T-helper 2 cell (primary cell): ENCODE measurements at places on chromosomes 1 and 21.

GRCh38 chr1:98421085-98421435 is 240.5 kb upstream of the SNX7 start:
- no peak for DNase-seq

DNA sequence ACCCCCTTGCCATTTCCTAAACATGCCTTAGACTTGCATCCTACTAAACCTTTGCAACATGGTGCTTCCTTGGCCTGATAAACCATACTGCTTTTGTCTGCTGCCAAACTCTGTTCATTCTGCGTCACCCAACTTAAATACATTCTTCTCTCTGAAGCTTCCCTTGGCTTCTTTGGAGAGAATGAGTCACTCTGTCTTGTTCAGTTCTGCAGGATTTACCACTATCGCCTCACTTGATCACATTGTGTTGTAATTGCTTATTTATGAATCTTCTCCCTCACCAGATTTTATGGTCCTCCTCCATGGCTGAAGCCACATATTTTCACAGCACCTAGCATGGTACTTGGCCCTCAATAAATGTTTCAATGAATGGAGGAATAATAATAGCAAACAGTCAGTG is 21.7 kb upstream of the TUT4 start:
- DNase-seq, result no peak

- peak; percentile 84 for DNase-seq
Measured at GRCh38 chr1:192550922-192551534, 24.5 kb upstream of the RGS1 start.

DNA sequence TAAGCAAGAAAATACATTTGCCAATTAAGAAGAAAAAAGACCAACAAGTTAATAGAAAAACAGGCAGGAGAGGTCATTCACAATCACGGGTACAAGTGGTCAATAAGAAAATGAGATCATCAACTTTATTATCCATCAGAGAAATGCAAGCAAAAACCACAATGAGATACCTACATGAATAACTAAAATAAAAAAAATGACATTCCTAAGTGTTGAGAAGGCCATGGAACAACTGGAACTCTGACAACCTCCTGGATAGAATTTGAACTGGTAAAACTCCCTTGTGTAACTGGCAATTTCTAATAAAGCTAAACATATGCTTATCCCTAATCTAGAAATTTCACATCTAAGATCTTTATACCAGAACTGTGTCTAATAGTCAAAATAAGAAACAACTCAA is 135.4 kb upstream of the BACE2 start:
- DNase-seq, result no peak

DNA sequence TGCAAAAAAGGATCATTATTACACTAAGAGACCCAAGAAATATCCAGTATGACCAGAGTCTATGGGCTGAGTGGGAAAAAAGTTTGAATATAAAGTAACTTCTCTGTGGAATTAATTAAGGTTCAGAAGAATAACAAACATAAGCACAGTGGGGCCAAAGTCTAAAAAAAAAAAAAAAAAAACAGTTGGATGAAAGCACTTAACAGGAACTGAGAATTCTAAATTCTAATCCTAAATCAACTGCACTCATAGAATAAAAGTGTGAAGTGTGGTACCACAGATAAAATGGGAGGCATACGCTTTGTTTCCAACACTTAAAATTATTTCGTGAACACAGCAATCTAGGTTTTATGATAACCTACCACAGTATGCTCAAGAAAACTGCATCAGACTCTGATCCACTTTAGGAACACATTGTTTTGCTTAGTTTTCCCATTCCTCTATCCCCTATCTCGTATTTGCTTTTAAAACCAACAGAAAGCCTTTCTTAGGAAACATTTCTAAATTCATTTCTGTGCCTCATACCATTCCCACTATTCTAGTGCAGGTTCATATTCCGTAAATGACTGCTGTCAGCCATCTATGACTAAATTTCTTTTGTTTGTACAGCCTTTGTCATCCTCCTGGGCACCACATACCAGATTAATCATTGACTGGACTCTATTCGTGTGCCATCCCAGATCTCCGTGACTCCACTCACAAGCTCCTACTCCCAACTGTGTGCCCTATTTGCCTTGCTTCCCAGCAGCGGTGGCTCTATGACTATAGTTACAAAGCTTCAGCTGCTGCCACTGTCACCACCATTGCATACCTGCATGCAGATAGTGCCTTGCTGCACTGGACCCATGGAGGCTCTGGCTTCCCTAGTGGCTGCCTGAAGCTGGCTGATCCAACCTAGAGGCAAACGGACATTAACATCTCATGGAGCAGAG is 24.9 kb downstream of the CHML start:
- no peak for DNase-seq

DNA sequence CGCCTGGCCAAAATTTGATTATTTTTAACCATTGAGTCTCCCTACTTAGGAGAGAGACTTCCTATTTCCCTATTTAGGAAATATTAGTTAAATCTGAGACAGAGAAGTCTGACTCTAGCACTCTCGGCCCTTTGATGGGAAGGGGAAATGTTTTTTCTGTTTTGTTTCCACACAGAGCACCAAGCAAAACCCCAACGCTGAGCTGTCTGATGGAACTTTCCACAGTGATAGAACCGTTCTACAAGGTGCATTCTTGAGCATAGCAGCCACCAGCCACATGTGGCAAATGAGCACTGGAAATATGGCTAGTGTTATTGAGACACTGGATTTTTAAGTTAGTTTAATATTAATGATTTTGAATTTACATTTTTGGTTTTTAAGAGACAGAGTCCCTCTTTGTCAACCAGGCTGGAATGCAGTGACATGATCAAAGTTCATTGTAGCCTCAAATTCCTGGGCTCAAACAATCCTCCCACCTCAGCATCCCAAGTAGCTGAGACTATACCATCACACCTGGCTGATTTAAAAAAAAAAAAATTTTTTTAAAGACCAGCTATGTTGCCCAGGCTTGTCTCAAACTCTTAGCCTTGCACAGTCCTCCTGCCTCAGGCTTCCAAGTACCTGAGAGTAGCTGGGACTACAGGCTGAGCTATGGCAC is 77.3 kb upstream of the GALNT2 start:
- DNase-seq, result no peak

DNA sequence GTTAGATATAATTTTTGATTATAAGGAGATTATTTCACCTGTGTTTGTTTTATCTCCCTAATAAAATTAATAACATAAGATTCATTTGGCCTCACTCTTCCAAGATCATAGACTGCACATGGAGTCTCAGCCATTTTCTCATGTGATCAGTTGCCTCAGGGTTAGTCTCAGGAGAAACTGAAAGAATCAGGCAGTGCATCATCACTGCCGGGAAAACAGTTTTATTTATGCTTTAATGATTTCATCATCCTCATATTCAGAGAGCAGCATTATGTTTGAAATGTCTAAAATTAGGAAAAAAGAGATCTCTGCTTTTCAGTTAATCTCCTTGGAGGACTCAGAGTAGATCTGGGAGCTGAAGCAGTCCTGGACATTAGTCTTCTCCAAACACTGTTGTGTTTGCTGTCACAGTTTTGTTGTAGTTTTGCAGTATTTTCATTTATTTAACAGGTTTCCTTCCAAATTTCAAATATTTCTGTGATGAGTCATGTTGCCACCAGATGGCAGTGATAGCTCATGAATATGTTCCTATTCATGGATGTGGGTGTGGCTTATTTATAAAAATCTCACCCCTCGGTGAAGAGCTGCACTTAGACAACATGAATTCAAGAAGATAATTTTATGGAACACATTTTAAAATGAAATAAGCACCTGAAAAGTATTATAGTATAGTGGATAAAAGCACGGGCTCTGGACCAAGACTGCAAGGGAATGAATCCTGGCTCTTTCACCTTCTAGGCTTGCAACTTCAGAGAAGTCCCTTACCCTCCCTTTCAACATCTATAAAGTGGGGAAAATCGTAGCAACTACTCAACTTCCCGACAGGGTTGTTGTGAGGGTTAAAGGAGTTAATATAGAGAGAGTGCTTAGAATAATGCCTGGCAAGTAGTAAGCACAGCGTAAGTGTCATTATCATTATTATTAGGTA is 31.2 kb downstream of the CHD1L start:
- DNase-seq, result no peak

DNA sequence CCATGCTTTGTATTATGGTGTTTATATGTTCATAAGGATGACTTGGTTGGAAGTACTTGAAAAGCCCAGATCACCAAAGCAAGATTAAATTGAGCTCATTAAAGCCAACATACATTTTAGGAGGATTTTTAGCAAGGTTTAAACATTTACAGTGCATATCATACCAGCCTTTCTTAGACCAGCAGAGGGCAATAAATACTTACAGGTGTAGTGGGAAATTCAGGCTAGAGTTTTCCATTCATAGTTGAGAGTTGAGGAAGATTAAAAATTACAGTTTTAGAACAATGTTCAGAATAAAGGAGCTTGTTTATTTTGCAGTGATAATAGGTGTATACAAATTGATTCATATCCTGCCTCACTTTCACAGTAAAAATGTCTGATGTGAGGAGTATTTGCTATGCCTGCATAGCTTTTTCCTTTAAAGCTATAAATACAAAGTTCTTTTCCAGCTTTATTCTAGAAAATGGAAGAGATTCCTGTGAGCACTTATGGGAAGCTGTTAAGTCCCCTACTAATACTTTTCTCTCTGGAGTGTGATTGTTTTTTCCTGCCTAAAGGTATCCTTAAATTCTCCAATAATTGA is 35.3 kb downstream of the DTL start:
- DNase-seq, result no peak

DNA sequence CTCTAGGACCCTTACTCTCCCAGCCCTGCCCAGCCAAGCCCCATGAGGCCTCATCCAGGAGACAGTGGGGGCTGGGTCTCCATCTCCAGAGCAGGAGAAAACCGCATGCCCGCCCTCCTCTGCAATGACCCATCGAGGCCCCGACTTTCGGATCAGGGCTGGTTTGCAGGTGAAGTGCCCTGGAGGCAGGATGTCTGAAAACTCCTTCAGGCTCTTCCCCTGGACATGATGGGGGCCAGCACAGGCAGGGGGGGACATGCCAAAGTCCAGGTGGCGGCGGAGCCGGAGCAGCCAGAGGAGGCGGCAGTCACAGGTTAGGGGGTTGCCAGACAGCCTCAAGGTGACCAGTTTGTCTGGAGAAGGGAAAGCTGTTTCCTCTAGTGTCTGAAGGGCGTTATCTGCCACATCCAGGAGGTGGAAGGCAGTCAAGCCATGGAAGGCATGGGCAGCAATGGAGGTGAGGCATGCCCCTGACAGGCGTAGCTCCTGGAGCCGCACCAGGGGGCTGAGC is 3.9 kb downstream of the LINGO4 start:
- no peak for DNase-seq

- no peak for DNase-seq
Measured at GRCh38 chr1:16233431-16233830, 3.6 kb downstream of the CPLANE2 start.

- no peak for DNase-seq
Measured at GRCh38 chr1:10969267-10969970, 43.0 kb upstream of the TARDBP start.

DNA sequence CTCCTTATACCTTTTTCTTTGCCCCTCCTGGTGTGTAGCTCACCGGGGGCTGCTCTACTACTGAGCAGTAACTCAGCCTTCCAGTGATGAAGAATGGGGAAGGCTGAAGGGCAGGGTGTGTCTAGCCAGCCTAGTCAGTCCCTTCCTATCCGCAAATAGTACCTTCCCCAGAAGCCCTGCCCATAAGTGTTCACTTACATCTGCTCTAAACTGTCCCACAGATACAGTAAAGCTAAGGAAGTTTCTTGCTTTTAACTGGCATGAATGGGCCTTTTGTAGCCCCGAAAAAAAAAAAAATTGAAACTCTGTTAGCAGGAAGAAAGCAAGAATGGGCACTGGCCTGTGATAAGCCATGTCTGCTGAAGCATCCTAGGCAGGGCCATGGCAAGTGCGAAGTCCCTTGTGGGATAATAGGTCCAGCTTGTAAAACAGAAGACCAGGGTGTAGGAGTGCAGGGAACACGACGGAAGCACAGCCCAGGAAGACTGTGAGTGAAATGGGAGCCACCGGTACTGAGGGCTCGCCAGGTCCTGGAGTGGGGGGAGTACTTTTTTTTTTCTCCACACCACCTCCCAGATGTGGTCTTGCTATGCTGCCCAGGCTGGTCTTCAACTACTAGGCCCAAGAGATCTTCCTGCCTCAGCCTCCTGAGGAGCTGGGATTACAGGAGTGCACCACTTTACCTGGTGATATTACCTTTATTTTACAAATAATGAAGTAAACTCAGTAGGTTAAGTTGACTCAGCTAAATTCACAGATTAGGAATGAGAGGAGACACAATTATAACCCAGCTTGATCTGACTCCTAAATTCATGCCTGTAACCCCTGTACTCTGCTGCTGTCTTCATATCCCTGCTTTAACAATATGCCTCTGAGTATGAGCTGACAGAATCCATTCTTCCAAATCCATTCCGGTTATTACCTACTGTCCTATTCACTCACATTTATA is 347.5 kb downstream of the SMYD3 start:
- no peak for DNase-seq

DNA sequence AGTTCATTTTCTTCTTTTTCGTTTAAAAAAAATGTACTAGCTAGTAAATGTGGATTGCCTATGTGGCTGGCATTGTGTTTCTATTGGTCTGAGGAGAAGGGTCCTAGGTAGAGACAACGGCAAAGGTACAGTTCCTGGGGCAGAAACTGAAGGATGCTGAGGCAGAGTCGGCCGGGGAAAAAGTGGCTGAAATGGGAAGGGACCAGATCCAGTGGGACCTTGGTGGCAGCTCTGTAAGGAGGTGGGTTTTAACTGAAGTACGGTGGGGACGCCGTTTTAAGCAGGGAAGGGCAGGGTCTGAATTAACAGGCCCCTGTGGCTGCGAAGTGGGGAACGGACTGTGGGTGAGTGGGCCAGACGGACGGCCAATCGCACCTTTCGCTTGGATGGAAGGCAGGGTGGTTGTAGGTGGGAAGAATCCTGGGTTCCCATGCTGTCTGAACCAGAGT is 420 bp upstream of the VPS13D start:
- no peak for DNase-seq

DNA sequence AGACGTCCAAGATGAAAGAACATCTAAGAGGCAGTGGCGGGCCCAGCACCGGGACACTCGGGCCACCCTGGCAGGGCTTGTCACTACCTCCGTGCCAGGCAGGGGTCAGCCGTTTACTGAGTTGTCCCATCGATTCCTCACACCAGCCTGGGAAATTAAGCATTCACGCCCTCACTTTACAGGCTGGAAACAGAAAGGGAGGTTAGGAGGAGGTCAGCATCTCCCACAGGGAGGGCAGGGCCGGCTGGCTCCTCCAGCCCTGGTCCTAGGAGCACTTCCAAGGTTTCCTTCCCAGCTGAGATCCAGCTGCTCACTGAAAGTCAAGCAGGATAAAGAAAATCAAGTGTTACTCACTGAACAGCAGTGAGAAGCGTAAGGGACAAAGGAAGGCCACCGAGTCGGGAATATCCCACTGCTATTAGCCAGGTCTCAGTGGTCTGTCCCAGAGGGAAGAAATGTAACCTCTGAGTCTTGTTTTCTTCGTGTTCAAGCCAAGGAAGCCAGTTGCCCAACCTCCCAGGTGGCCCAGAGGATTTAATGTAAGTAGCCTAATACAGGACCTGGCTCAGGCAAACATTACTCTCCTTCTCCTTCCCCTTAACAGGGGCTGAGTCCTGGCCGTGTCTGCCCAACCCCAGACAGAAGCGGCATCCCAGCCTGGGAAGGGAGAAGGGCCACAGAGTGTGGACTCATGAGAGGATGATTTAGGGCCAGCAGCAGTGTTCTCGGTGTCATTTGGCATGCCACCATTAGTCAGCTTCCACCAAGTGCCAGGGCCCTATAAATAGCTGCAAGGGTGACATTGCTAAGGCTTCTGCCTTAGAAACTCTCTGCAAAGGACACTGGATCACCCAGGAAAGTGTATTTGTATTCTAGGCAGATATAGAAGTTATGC is 203.1 kb upstream of the GALNT2 start:
- no peak for DNase-seq
